ENCODE measurements at places on chromosomes 1 and 21.

- DNase-seq, result no peak
These were observed 536.0 kb downstream of the LMO4 start for GRCh38 chr1:87864676-87865075.

- no peak for DNase-seq
These were observed 741.1 kb upstream of the B3GALT2 start for GRCh38 chr1:193927550-193927949.

DNA sequence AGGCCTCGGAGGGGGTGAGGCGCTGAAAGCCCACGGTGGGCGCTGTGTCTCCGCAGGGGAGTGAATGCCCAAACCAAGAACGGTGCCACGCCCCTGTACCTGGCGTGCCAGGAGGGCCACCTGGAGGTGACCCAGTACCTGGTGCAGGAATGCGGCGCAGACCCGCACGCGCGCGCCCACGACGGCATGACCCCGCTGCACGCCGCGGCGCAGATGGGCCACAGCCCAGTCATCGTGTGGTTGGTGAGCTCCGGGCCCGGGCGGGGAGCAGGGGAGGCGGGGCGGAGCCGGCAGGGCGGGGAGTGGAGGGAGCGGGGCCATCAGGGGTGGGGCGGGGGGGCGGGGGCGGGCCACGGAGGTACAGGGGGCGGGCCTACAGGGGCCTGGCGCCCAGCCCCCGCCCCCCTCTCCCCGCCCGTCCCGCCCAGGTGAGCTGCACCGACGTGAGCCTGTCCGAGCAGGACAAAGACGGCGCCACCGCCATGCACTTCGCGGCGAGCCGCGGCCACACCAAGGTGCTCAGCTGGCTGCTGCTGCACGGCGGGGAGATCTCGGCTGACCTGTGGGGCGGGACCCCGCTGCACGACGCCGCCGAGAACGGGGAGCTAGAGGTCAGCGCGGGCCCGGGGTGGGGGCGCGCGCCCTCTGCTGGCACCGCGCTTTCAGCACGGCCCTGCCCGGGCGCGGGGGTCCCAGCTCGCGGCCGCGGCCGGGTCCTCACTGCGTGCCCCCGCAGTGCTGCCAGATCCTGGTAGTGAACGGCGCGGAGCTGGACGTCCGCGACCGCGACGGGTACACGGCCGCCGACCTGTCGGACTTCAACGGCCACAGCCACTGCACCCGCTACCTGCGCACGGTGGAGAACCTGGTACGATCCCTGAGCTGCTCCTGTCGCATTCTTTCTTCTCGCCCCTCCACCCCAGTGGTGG is 15.9 kb downstream of the ESPN start:
- DNase-seq, result no peak

- DNase-seq, result no peak
These were observed 1016.8 kb upstream of the ADGRL4 start for GRCh38 chr1:80023358-80023757.

DNA sequence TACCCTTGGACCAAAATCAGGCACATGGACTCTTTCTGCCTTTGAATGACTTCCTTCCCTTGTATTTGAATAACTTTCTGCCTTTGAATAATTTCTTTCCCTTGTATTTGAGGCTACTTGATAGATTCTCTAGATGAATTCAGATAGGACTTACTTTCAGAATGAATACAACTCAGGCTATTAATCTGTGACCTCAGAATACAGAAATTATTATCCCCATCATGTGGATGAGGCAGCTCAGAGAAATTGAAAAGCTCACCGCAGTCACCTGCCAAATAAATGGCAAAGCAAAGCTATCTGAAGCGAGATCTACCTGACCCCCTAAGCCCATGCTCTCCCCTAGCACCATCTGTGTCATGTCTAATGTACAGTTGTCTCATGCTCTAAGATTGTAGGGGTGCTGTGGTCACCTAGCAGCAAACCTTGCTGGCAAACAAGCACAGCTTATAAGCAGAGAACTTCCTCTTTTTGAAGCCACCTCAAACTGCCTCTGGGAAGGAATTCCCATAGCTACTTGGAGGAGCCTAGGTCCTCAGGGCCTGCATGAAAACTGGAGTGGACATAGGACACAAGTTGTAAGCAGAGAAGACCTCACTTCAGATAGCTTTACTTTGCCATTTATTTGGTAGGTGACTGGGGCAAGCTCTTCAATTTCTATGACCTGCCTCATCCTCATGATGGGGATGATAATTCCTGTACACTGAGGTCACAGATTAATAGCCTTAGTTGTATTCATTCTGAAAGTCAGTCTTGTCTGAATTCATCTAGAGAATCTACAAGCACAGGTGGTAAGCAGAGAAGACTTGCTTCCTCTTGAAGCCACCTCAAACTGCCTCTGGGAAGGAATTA is 66.1 kb downstream of the FASLG start:
- no peak for DNase-seq

DNA sequence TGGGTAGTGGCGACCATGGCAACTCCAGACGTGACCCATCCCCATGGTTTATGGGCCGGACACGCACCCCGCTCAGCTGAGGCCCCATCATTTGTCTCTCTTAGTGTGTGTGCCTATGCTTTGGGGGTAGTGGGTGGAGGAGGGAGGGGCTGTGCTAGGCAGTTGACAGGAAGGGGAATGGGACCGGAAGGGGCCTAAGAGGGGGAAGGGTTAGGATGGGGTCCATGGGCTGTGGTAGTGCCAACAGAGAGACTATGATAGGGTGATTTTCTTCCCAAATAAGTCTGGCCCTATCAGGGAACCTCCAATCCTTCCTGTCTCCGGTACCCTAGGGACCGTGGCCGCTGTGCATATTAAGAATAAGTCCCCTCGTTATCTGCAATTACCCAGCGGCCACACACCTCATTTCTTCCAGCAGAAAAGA is 9.9 kb downstream of the DMAP1 start:
- DNase-seq, result no peak

- no peak for DNase-seq
These were observed 274.1 kb downstream of the TRABD2B start for GRCh38 chr1:47722909-47723580.

- DNase-seq, result no peak
These were observed 865 bp downstream of the ADPRS start for GRCh38 chr1:36089393-36090121.

DNA sequence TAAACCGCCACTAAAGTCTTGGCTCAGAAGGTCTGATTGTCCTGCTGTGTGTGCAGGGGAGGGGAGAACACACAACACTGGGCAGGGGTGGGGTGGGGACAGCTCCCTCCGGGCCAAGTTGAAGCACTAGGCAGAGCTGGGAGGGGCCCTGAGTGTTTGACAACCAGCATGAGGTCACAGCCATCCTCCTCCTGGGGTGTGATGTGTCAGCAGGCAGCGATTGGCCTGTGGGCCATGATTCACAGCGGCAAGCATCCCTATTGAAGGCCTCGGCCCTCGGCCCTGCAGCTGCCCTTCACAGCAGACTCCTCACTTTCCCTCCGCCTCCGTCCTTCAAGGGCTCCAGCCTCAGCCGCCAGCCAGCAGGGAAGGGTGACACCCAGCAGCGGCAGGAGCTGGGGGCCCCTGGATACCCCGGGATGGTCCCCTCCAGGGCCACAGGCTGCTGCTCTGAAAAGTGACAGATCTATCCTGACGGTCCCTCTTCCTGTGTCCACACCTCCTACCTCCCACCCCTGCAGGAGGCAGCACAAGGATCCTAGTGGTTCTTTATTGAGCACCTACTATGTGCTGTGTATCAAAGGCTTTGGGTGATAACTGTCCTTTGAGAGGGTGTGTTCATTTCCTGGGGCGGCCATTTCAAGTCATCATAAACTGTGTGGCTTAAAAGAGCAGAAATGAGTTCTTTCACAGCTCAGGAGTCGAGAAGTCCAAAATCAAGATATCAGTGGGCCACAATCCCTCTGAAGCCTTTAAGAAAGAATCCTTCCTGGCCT is 66.0 kb upstream of the SLC25A33 start:
- DNase-seq, result no peak

DNA sequence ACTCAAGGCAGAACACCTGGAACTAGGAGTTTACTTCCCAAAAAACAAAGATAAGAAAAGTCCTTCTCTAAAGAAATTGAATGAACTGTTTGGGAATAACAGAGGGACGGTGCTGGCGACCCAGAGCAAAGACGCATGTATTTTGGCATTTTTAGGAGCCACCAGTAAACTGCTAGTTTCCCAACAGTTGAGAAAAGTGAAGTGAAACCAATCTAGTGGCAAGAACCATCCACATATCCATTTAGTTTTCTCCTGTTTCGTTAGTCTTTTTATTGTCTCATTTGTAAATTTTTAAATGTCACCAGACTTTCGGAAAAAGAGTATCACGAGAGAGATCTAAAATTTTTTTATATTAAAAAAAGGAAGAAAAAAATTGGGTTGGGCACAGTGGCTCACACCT is 30.2 kb downstream of the ODF2L start:
- DNase-seq, result no peak

- no peak for DNase-seq
These were observed 5.0 kb upstream of the EFNA3 start for GRCh38 chr1:155073377-155074242.
